ENCODE measurements at places on chromosomes 11 and 22.

DNA sequence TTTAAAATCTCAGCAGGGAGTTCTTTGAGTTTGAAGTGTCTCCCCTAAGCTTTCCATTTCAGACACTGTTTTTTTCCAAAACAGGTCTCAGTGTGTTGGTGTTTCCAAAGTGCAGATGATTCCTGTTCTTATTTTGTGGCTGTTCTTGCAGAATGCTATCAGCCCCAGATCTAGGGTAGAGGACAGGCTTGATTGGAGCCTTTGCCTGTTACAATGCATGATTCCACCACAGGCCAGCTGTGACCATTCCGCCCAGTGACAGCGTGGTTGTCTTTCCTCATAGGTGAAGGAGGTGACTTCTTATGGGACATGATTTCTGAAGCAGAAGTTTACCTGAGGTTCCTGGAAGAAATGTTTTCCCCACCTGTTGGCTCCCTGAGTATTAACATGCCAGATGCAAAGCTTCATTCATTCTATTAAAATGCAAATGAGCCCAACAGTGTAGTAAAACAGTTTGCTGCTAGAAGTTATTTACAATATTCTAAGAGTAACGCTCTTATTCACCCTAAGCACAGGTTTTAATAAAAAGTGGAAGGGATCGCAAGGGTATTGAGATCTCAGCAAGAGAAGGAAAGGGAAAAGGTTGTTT is 36.9 kb upstream of the BIRC3 start:
- DNase-seq: no peak

DNA sequence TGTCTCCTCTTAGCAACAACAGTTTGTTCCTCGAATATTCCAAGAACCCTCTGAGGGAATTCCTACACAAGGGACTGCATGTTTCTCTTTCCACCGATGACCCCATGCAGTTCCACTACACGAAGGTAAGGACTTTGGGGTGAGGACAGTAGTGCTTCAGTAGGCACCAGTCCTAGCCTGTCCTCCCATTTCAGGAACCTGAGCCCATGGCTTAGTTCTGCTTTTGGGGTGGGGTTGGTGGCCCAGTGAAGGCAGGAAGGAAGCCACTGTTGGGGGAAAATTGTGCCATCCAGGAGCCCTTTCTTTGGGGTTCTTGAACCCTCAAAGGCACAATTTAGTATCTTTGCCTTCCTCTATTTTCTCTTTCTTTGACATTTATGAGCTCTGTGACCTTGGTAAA is 38.2 kb downstream of the RNF141 start:
- DNase-seq: no peak

DNA sequence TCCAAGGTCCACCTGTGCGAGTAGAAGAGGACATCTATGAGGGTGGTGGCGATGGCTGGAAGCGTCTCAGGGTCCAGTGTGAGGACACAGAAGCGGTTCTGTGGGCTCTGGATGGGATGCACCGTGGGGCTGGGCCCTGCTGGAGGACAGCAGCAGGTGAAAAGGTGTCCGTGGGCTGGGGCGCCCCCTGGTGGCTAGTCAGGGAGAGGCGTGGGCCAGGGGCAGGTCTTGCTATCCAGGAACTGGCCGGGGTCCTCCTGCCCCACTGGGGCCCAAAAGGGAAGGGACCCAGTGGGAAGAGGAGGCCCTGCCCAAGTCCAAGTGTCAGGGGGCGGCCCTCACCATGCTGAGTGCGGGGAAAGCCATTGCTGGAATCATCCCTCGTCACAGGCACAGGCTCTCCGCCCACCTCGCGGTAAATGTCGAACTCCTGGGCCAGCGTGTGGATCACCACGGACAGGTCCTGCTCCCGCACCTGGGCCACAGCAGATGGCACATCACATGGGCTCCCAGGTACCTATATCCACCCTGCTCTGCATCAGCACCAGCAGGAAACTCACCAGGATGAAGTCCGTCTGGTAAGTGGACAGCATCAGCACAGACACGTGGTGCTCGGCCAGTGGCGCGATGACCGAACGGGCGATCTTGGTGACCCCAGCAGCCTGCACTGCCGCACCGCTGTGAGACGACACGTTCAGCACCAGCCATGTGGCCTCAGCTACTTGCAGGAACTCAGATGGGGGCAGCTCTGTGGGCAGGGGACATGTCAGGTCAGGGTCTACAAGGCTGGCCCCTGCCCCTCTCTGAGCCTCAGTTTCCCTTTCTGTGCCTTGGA is 2.3 kb downstream of the CASTOR1 start:
- DNase-seq: no peak

DNA sequence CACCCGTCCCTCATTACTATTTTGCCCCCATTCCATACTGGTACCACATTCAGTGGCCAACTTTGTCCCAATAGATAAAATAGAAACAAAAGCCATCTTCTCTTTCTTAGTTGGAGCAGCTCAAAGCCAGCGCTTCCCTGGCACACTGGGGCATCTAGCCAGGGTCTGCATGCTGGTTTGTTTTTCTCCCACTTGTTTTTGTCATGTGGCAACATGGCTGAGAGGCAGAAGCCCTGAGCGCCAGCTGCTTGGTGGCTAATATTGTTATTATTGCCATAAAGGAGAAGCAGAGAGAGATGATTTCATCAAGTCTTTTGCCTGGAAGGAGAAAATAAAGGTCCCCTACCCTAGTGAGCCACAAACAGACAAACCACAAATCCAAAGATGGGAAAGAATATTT is 48.4 kb upstream of the CRTAM start:
- DNase-seq: no peak

GRCh38 chr11:1397862-1398527 is 8.3 kb downstream of the BRSK2 start:
- DNase-seq: no peak

All from esophagus muscularis mucosa (tissue), 4 donors.